ENCODE measurements at places on chromosomes 3 and 15.

DNA sequence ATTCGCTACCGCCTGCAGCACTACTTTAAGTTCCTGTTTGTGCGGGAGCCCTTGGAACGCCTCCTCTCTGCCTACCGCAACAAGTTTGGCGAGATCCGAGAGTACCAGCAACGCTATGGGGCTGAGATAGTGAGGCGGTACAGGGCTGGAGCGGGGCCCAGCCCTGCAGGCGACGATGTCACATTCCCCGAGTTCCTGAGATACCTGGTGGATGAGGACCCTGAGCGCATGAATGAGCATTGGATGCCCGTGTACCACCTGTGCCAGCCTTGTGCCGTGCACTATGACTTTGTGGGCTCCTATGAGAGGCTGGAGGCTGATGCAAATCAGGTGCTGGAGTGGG lies 995 bp downstream of the CHST14 start:
- DNase-seq: no peak

DNA sequence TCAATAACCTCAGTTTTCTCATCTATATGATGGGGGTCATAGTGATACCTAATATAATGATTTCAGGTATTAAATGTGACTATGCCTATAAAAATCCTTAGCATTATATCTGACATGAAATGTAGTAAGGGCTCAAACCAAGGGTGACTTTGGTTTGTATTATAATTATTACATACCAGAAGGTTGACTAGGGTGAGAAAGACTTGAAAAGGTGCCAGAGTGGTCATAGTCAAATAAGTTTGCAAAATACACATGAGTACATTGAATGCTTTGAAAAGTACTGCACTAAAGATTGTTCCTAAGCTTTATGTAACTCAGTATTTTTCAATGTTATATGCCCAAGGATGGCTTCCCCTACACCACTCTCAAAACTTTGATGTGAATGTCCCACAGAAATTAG lies 297.2 kb downstream of the ARPP21 start:
- no peak for DNase-seq

- DNase-seq: no peak
Measured at GRCh38 chr3:133881939-133882825, 13.5 kb downstream of the RAB6B start.

- no peak for DNase-seq
Measured at GRCh38 chr3:87595798-87596197, 319.4 kb upstream of the POU1F1 start.

GRCh38 chr15:63077952-63078351 lies 35.4 kb downstream of the TPM1 start:
- DNase-seq: no peak

GRCh38 chr15:91216000-91216399 lies 115.9 kb downstream of the SV2B start:
- no peak for DNase-seq

DNA sequence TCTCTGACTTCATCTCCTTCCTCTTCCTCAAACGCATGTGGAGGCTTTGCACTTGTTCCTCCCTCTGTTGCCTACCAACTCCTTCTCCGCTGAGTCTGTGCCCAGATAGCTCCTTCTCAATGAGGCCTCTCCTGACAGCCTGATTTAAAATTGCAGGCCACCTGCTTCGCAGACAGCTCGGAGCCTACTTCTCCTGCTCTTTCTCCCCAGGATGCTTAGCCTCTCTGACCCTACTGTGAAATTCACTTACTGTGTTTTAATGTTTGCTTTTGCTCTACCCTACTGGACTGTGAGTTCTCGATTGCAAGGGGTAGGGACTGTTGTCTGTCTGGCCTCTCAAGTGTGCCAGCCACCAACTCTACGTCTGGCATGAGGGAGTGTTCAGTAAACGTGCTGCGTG lies 83.4 kb downstream of the EEFSEC start:
- no peak for DNase-seq

GRCh38 chr3:61618871-61619270 lies 57.5 kb downstream of the PTPRG start:
- no peak for DNase-seq

- DNase-seq: no peak
Measured at GRCh38 chr15:55654561-55655031, 66.5 kb upstream of the PYGO1 start.

DNA sequence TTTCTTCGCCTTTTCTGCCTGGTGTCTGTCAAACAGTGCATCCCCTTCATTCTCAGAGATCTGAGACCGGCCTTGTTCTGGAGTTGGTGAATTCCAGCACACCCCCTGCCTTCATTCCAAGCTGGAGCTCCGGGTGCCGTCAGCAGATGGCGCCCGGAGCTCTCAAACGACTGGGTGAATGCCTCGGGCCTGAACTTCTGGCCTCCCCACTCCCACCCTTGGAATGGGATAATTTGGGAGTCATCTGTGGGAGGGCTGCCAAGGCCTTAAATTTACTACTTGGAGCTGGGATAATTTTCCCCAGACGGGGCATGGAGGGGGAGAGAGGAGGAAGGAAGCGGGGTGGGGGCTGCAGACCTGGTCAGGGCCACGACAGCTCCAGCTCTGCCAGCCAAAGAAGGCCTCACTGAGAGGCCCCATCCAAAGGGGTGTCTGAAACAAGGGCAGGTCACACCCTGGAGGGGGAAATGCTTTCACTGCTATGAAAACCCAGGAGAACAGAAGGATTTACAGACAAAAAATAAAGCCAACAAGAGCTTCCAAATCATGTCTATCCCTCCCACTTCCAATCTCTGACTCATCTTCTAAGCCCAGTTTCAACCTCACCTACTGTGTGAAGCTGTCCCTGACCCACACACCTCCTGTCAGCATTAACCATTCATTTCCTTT lies 187.9 kb downstream of the OPA1 start:
- peak; percentile 73 for DNase-seq

DNA sequence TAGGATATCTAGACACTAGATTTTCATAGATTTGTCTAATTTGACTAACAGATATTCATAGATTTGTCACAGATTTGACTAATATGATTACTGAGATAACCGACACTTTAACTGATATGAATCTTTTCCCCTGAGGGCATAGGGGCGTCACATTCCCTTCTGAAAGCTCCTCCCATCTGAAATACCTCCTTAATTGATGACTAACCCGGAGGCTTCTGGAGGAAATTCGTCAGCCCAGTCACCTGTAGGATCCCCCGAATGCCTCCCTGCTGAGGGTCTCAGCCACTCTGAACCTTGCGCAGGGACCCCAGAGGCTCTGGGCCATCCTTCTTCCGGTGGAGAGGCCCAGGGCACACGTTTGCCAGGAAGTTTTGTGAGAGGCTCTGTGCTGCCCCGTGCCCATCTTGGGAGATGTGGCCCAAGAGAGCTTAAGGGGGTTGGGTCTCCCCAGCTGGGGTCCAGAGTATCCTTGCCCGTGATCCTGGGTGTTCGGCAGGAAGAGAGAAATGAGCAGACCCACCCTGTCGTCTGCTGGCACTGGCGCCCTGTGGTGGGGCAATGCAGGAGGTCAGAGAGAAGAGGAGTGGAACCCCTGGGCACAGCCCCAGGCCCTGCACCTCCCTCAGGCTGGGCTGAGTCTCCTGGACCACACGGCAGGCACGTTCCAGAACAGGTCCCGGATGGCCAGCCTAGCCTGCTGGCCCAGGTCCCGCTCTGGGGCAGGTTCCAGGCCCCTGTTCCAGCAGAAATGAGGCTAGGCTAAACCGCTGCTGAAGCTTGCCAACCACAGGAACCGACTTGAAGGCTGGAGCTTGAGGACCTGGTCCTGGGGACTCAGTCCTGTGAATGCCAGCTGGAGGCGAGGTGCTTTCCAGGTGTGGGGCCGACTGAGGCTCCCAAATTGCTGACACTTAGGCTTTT lies 1.7 kb downstream of the PLA2G4D start:
- DNase-seq: no peak

DNA sequence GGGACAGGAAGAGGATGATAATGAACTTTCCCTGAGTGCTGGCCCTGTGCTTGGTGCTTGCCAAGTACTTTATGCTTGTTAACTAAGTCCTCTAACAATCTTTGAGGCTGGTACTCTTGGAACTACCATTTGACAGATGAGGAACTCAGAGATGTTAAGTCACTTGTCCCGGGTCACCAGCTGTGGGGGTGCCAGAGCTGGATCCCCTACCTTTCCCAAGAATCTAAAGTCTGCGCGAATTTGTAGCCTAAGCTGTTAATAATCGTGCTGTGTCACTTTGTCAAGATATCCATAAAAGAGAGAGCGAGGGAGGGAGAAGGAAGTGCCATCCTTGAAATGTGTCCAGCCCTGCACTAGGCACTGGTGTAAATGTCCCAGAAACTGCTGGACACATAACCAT lies 19.0 kb upstream of the ACOX2 start:
- no peak for DNase-seq

- DNase-seq: no peak
Measured at GRCh38 chr3:120092474-120092873, 1.8 kb downstream of the GSK3B start.

- no peak for DNase-seq
Measured at GRCh38 chr3:11076711-11077110, 77.6 kb upstream of the HRH1 start.

DNA sequence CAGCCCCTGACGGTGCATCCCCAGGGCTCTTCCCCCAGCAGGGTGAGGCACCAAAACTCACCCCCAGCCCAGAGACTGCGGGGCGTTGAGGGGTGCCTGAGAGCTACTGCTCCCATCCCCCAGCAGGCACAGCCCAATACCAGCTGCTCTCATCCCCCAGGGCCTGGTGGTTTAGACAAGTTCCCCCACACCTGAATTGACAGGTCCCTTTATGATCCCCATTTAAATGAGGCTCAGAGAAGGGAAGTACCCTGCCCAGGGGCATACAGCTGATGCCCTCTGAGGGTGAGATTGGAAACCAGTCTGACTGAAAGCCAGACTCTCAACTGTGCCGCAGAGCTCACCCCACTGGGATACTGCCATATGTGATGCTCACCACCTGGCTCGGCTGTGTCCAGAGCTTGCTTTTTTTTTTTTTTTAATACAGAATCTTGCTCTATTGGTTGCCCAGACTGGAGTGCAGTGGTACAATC lies 20.1 kb downstream of the DUSP7 start:
- no peak for DNase-seq

DNA sequence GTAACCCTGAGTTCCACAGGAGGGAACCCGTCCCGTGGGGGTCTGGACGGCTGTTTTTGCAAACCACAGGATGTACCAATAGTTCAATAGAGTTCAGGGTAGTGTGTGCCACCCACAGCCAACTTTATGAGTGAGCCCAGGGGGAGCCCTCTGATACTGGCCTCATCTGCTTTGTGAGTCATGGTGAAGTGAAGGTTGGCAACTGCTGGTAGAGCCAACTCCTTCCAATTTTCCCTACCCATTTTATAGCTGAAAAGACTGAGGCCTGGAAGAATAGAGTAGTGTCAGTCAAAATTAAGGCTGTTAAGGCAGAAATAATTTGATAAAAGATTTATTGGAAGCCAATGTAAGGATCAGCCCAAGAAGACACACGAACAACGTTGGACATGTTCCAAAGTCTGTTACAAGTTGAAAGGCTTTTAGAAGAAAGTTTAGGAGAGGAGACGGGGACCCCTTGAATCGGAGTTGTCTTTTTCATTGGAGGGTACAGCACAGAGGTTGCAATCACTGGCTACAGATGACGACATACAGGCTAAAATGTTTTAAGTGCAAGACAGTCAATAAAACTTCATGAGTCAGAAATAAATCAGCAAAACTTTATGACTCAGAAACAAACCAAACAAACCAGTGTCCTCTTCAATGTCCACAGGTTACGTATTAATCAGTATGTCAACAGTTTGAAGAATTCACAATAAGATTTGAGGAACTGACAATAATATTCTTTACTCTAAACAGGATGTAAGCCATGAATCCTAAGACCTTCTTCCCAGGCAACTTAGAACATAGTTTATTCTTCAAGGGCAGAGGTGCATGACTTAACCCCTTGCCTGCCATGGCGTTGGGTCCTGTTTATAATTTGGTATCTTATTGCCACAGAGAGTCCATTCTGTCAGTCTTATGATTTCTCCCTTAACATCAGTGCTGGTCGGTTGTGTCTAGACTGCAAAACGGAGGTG lies 62.9 kb upstream of the NR2E3 start:
- DNase-seq: no peak

DNA sequence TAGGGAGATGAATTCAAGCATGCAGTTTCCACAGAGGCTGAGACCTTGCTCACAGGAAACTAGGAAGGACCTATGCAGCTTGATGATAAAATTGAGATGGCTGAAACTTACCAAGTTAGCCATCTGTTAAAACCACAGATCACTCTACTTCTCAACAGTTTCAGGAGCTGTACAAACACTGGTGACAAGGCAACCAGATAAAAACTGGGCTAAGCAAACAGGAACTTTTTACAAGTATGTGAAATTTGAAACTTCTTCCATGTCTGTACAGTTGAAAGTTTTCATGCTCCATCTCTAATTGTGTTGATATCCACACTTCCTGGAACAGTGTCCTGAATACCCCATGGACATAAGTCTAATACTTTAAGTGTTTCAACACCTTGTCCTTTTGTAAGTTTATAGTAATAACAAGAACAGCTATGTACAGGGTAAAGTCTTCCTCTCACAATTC lies 78.2 kb downstream of the FAIM start:
- no peak for DNase-seq

DNA sequence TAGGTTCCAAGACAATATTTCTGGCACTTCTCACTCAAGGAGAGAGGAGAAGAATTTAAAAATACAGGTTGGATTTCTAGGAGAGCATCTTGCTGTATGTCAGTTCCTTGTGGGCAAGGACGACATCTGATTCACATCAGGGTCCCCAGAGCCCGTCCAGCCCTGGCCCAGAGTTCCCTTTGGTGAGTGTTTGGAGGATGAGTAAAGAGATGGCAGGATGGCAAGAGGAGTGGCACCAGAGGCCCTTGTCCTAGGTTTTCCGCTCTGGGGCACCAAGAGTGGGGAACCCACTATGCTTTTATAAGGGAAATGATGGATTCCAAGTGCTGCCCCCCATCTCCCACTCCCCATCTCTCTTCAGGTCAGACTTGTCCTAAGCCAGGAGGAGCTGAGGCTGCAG lies 181.8 kb downstream of the TBC1D2B start:
- no peak for DNase-seq

- DNase-seq: no peak
Measured at GRCh38 chr3:141380279-141380678, 12.0 kb downstream of the ZBTB38 start.

GRCh38 chr3:30551927-30552326 lies 54.5 kb upstream of the TGFBR2 start:
- DNase-seq: no peak

- no peak for DNase-seq
Measured at GRCh38 chr3:197364410-197365071, 66.1 kb upstream of the DLG1 start.

DNA sequence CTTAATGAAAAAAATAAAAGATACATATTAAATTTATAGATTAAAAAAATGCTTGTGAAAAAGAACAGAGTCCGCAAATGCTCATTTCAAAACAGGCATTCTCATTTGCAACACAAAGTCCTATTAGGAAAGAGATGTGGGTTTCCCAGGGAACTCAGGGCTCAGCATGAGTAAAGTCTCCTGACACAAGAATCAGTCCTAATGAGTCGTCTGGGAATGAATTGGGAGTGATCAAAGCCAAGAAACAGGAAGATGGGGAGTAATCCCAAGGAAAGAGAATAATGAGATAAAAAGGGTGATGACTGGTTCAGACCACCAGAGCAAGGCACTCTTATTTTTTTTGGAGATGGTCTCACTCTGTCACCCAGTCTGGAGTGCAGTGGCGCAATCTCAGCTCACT lies 443.7 kb downstream of the NR2F2 start:
- DNase-seq: no peak

Data from NCI-H1436 (cell line).